ENCODE measurements at places on chromosomes 2 and 18.

- no peak for DNase-seq
Observed at GRCh38 chr18:61554117-61554776, 221.0 kb downstream of the CDH20 start.

- DNase-seq: no peak
Observed at GRCh38 chr2:148021886-148022285, 995 bp downstream of the MBD5 start.

GRCh38 chr2:71592181-71592711 is 138.9 kb downstream of the DYSF start:
- DNase-seq: no peak

DNA sequence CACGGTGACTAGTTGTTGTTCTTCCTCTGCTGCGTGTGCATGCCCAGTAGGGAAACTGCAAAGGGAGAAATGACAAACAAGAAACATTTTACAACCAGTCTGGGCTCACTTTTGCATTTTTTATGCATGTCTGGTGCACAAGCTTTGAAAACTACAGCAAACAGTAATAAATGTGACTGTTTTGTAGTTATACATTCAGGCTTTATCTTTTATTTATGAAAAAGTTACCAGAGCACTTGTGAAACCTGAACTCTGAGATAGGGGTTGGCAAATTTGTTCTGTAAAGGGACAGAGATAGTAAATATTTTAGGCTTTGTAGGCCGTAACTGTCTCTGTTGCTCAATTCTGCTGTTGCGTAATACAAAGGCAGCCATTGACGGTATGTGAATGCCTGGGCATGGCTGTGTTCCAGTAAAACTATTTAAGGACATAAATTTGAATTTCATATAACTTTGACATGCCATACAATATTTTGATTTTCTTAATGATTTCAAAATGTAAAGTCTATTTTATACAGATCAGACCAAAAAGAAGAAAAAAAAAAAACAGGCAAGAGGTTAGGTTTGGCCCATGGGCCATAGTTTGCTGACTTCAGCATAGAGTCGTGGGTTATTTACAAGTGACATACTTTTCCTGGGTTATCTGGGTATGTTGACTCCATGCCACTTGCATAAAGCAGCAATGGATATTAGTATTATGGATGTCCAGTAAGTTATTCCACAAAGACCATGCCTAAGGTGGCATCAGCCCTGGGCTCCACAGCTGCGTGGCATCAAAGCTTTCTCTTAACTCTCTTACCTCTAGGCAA is 53.6 kb upstream of the EML6 start:
- peak; percentile 76 for DNase-seq

DNA sequence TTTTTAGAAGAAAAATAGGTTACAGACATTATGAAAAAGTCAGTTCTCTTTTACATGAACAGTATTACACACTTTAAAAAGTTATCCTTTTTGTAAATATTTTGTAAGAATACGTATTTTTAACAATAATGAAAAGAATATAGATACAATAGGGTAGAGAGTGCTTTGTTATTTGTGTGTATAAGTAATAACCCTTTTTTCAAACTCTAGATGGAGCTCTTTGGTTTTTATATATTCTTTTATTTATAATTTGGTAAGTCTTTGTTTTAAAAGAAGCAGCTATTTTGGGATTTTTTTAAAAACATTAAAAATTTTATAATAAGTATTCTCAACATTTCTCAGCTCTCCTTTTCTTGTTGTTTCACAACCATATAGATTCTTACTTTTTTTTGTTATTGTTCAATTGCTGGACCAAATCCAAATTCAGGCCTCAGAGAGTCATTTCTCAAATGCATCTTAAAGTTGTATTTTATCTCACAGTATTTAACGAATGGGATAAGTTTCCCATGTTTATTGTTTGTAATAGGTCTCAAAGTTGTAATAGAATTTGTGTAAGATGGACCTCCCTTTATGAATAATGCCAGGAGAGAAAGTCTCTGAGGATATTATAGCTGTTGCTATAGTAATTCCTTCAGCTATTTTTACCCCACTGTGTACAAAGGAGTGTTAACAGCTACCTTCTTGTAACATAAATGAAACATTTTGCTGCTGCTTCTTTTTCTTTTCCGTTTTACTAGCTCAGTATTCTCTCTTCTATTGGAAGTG is 46.4 kb downstream of the ACYP2 start:
- no peak for DNase-seq

DNA sequence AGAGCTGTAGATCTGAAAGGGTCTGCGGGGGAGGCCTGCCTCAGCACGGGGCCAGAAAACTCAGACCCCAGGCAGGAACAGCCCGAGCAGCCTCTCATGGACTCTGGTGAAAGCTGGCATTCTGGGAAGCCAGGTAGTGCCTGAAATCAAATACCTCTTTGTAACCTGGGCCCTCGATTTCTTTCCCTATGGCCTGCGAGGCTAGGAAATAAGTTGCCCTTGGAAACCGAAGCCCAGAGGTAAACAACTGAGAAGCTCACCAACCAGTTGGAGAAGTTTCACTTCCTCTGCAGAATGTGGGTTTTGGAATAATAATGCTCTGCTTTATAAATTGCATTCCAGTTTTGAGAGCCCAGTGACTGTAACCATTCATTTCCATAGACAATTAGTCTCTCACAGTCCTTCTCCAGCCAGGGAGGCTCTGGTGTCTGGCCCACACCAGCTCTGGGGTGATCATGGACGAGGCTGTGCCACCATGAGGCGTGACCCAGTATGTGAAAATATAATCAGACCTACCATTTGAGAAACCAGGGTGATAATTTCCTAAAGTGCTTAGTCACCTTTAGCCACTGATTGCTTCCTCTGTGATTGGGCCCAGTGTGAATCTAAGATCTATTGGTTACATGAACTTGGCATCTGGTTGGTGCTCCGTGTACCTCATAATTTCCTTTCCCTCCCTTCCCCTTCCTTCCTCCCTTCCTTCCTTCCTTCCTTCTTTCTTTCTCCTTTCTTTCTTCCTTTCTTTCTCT is 133.1 kb upstream of the PELI1 start:
- DNase-seq: no peak

DNA sequence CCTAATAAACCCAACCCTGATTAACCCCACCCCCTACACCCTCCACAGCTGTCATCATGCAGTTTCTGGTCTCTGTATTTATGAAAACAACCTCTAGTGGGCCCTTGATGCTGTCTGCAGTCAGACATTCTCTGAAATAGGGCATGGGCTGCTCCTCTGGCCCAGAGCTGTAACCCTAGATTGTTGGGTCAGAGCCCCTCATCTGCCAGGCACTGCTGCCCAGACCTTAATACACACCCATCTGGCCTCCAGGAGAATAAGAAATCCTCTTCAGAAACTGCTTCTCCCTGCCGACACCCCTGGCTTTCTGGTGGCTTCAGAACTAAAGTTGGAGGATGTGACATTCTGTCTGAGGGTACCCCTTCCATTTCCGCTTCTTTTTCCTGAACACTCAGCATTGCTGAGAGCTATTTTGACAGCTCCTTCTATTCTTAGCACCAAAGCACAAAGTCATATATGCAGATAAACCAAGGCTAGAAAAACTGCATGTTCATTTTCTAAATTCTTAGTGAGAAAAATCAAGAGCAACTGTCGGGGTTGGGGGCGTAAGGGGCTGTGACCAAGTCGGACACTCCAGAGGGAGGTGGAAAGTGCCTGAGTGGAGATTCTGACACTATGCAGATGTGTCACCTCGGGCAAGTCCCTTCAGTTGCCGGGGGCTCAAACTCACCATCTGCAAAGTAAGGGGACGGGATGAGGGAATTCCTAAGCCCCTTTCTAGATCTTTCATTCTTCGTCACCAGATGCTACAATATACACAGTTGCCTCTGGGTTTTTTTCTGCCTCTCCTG is 28.7 kb downstream of the SRSF7 start:
- DNase-seq: no peak

DNA sequence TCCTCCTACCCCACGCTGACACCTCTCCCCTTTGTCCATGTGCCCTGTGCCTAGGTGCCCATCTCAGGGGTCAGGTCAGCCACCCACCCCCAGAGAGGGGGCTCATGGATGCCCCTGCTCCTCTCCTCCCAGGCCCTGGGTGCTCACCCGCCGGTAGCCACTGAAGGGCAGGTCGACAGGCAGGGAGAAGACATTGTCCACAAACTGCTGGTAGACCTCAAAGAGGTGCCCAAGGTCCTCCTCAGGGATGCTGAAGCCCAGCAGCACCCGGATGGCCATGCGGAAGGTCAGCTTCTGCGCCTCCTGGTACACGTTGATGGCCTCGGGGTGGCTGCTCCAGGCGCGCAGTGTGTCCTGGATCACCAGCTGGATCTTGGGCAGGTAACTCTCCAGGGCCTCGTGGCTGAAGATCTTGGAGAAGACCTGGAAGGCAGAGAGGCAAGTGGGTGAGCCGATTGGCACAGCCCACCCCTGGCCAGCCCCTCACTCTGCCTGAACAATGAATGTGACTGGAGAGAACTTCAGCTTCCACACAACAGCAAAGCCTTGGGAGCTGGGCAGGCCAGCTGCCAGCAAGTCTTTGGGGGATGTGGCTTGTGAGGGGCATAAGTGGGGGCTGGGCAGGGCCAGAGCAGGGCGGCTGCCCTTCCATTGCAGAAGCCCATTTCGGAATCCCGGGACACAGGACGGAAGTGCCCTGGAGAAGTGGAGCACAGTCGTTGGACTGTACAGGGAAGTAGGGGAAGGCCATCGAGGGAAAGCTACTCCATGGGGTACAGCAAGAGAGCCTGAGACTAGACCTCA is 12.5 kb downstream of the CYP26B1 start:
- no peak for DNase-seq

DNA sequence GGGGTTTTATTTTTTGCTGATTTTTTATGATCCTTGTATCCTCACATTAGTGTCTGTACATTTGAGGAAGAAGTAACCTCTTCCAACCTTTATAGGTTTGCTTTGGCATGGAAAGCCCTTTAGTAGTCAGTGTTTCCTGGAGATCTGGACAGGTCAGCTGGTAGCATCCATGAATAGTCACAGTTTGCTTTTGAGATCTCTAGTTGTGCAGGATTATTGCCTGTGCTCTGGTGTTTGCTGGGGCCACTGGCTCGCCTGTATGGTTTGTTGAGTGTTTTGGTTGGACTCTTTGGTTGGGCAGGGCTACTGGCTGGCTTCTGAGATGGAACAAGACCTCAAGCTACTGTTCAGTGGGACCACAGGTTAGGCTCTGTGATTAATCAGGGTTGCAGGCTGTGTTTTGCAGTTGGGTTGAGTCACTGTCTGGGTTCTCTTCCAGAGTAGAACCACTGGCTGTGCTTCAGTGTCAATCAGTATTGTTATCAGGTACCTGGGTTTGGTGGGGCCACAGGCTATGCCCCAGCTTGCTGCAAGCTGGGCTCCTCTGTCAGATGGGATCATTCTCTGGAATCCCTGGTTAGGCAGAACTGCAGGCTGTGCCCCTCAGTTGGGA is 20.0 kb downstream of the SP140L start:
- no peak for DNase-seq

Measured in Caco-2 (cell line).